ENCODE measurements at places on chromosomes 2 and 18.
A peak's percentile ranks its signal among the peaks of the same experiment; 100 is the strongest.

DNA sequence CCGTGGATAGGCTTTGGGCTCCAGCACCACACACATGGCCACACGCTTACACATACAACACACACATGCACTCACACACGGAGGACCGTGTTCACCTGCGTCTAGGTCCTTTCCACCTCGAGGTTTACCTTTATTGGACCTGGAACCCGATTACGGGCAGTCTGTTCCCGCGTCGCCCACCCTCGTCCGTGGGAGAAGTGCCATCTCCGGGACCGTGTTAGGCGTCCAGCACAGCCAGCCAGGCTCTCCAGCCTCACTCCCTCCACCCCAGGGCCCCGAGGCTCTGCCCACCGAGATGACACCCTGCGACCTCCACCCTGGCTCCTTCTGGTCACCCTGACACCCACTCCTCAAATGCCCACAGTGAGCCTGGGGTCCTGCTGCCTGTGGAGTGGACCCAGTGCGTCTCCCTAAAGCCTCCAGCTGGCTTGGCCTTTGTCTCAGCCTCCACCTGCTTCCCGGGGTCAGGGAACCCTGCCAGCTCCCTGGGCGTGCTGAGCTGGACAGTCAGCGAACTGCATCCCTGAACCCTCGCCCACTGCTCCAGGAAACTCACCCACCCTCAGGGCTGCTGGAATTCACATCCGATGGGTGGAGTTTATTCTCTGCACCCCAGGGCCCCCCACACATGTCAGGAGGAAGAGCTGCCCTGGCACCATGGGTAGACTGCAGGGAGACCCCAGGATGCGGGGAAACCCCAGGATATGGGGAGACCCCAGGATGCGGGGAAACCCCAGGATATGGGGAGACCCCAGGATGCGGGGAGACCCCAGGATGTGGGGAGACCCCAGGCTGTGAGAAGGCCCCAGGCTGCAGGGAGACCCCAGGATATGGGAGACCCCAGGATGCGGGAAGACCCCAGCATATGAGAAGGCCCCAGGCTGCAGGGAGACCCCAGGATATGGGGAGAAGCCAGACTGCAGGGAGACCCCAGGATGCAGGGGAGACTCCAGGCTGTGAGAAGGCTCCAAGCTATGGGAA, 33.0 kb downstream of the ADI1 start:
- no peak for DNase-seq

- no peak for DNase-seq
These were observed 38.4 kb downstream of the SLC9A2 start for GRCh38 chr2:102657770-102658169.

DNA sequence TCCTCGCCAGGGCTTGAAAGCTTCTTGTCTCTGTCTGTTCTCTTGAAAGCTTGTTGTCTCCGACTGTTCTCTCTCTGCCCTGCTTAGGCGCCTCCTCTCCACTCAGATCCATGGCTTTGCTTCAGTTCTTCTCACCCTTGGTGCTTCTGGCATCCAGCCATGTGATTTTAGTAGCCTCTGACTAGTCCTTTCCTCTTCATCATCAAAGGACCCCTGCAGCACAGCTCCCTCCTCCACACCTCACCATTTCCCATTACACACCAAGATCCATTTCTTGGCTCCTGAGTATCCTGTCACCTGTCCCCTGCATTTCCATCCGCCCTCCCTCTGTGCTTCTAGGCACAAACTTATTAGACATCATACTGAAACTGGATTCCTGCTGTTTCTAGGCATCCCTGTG, 59.4 kb downstream of the ZNF236 start:
- no peak for DNase-seq

GRCh38 chr2:168145426-168146310, 101.7 kb downstream of the STK39 start:
- DNase-seq = no peak

- no peak for DNase-seq
These were observed 41.7 kb downstream of the NLRC4 start for GRCh38 chr2:32222966-32223365.

DNA sequence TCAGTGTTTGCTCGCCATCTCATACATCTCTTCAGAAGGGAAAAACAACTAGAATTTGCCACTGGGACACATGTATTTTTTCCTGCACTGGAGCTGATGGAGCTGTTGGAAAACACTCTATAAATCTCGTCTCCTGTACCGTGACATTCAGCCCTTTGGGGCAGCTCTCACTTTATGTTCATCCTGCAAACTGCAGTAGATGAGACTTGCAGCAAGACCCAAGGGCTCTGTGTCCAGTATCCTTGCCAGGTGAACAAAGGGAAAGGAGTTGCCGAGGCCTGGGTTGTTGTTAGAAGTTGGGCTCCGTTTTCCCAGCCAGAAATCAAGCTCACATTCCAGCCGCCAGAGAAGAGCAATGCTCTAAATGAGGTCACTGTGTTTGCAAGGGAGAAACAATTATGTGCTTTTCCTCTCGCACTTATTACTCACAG, 285.1 kb downstream of the SLC4A3 start:
- DNase-seq = no peak

GRCh38 chr2:85541753-85542457, 2.9 kb downstream of the MAT2A start:
- no peak for DNase-seq

DNA sequence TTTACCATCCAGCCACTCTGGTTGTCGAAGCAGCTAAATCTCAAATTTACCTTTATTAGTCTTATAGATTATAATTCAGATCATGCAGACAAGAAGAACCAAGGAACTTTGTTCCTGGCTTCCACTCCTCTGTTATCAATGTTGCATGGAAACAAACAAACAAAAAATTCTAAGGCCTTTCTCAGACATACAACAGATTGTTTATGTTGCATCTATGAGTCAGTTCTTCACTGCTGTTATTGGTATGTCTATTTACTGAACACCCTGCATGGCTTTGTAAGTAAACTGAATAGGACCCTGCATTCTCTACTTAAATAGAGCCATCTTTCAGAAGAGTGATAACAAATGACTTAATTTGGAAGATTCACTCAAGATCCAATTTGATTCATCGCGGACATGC, 1.6 kb upstream of the ANKRD44 start:
- no peak for DNase-seq

GRCh38 chr2:235747786-235748091, 253.9 kb downstream of the AGAP1 start:
- DNase-seq = peak; percentile 48

- peak; percentile 19 for DNase-seq
These were observed 83.6 kb upstream of the MGAT5 start for GRCh38 chr2:134170294-134170693.

DNA sequence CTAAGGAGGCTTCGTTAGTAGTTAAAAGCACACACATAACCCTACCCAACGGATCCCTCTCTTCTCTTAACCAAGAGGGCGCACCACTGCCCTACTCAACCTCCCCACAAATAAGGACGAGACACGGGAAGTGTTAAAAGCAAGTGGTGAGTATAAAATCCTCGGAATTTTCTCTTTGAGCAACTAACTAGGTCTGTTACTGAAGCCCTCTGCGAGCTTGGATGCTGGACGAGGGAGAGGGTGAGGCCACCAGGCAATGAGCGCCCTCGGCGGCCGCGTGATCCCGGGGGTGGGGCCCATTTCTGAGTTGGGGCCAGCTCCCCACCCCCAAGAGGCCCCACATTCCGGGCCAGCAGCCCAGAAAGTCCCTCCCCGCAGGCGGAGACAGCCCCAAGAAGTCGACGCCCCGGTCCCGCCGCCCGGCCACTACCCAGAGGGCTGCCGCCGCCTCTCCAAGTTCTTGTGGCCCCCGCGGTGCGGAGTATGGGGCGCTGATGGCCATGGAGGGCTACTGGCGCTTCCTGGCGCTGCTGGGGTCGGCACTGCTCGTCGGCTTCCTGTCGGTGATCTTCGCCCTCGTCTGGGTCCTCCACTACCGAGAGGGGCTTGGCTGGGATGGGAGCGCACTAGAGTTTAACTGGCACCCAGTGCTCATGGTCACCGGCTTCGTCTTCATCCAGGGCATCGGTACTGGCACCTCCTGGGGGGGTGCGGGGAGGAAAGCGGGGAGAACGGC, at the start of gene CYBRD1:
Gene CYBRD1 (plus strand): TSS at position 423 of the 736 bp plus-strand sequence. CDS start 72 bp downstream, at position 495.
- peak; percentile 87 for DNase-seq

- no peak for DNase-seq
These were observed 46.0 kb downstream of the SOCS6 start for GRCh38 chr18:70334728-70335329.

- peak; percentile 27 for DNase-seq
These were observed 15.0 kb downstream of the ELAC1 start for GRCh38 chr18:50982802-50983179.

DNA sequence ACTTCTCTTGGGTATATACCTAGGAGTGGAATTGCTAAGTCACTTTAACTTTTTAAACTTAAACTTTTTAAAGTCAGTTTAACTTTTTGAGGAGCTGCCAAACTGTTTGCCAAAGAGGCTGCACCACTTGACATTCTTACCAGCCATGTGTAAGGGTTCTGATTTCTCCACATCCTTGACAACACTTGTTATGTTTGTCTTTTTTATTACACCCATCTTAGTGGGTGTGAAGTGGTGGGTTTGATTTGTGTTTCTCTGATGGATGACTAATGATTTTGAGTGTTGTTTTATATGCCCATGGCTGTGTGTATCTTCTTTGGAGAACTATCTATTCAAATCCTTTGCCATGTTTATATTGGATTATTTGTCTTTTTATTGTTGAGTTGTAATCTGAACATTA, 13.6 kb downstream of the ASAP2 start:
- DNase-seq = no peak

- peak; percentile 39 for DNase-seq
These were observed 615 bp downstream of the ADNP2 start for GRCh38 chr18:80109676-80110078.

- DNase-seq = peak; percentile 30
These were observed at the start of gene CIDEA for GRCh38 chr18:12254136-12254819. CIDEA (plus strand) TSS chr18:12254361; CDS start chr18:12254384, 23 bp downstream.

DNA sequence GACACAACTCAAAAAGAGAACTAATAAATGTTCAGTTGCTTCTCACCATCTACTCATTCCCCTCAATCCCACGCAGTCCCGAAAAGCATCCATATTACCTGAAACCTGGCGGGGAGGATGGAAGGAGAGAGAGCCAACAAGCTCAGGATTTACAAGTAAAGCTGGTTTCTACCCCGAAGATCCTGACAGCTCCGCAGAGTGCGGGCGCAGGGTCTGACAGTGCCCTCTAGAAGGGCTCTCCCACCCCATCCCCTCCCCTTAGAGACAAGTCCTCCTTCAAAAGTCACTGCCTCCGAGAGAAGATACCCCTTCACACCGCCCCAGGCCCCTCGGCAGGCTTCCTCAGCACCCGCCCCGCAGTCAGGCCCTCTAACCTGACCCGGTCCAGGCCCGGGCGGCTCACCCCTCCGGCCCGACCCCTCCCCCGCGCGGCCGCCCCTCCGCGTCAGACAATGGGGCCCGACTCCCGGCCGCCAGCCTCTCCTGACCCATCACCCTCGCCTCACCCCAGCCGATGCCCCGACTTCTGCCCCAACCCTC, 550 bp downstream of the RAB1A start:
- DNase-seq = peak; percentile 26

GRCh38 chr18:22098563-22098989, 70.8 kb upstream of the GATA6 start:
- peak; percentile 35 for DNase-seq

DNA sequence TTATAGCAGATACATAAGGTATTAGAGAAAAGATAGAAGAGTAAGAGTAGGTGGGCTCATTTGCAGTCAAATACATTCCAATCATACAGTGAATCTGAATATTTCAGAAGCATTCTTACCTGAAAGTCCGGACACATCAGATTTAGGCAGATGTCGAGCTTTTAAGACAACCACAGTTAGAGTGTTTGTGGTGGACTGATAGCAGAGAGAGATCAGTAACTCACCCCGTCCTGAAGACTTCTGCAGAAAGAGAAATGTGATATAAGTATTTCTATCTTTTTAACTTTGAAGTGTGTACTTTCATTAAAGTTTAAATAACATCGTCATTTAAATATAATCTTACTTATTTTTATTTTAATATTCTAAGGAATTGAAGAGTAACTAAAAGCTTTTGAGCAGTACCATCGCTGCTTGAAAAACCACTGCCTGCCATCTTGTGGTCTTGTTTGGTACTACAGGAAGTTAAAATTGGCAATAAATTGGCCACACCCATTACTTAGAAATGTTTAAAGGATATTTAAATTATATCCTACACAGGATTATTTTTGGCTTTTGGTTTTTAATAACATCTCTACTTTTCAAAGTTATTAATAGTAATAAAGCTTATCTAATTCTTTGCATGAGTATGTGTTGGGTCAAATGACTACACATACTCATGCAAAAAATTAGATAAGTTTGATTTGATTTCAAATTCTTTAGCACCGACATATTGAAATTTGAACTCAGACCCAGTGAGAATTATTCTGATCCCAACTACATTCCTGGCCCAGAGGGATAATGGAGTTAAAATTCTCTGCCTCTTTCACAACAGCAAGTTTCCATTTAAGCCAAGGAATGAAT, 5.5 kb downstream of the SYT4 start:
- peak; percentile 83 for DNase-seq

GRCh38 chr2:234919711-234920110, 32.1 kb upstream of the SH3BP4 start:
- no peak for DNase-seq

GRCh38 chr2:98547092-98547790, 61.1 kb downstream of the COA5 start:
- no peak for DNase-seq
